ENCODE measurements at places on chromosomes 12 and 14. TPM values are rescaled to one million over a fixed set of nuclear protein-coding genes. Genes with fewer than 3 reads are reported as not detected.

GRCh38 chr12:5758347-5758746, 186.7 kb downstream of the ANO2 start:
- DNase-seq = no peak

DNA sequence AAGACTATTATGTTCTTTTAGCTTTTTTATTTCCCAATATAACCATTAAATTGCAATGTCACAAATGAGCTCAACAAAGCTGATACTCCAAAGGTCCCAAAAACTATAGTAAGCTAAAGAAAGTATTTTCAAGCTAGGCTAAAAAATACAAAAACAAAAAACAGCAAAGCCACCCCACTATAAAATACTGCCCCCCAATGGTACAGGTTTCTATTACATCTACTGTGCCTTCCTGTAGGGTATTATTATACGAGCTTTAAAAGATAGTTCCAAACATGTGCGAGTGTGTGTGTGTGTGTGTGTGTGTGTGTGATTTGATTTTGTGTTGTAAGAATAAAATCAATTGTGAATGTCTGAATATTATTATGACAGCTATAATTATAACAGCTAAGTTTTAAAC, 1.1 kb downstream of the IFNG start:
- DNase-seq = no peak

DNA sequence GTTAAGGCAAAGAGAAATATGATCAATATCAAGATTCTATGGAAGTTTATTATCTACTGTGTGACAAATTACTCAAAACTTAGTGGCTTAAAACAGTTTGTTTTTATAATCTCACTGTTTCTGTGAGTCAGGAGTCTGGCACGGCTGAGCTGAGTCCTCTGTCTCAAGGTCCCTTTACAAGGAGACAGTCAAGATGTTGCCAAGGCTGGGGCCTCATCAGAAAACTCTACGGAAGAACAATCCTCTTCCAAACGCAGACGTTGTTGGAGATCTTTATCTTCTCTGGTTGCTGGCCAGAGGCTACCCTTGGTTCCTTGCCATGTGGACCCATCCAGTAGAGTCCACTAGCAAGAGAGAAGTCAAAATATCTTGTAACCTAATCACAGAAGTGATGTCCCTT, 100.6 kb upstream of the CCND2 start:
- no peak for DNase-seq

- DNase-seq = no peak
Measured at GRCh38 chr14:23175823-23176222, 7.6 kb downstream of the SLC7A8 start.

KRT6C gene
- total RNA-seq = not detected

GRCh38 chr14:94355191-94355794, 32.2 kb upstream of the SERPINA6 start:
- DNase-seq = peak; percentile 75

DNA sequence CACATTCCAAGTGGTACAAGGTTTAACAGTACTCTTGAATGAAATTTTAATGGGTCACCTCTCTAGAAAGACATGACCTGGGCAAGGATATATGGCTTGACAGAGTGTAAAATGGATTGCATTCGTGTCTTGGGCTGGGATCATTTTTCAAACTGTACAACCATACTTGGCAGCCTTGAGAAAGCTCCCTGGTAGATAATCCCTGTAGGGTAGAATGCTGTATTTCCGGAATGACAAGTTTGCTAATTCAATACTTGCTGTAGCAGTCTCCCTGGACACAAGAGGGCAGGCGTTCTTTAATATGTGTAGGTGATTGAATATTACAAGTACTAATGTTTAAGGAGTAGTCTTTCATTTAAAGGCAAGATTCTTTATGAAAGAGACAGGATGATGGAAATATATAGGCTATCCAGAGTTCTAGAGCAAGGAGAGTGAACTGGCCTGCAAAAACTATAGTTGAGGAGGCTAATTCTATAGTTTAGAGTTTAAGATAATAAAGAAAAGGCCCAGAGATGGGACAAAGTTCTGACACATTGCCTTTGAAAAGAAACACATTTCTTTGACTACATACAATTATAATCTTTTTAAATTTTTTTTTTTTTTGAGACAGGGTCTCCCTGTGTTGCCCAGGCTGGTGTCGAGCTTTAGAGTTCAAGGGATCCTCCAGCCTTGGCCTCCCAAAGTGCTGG, 53.4 kb downstream of the PLBD1 start:
- no peak for DNase-seq

LRRC10 gene
- not detected for total RNA-seq

- DNase-seq = no peak
Measured at GRCh38 chr12:94070520-94070919, 77.9 kb upstream of the PLXNC1 start.

GRCh38 chr12:116045150-116045549, 232.3 kb downstream of the MED13L start:
- no peak for DNase-seq

BCL2L14 gene
- total RNA-seq = not detected

MMP14 gene
- 518 TPM for total RNA-seq

DNA sequence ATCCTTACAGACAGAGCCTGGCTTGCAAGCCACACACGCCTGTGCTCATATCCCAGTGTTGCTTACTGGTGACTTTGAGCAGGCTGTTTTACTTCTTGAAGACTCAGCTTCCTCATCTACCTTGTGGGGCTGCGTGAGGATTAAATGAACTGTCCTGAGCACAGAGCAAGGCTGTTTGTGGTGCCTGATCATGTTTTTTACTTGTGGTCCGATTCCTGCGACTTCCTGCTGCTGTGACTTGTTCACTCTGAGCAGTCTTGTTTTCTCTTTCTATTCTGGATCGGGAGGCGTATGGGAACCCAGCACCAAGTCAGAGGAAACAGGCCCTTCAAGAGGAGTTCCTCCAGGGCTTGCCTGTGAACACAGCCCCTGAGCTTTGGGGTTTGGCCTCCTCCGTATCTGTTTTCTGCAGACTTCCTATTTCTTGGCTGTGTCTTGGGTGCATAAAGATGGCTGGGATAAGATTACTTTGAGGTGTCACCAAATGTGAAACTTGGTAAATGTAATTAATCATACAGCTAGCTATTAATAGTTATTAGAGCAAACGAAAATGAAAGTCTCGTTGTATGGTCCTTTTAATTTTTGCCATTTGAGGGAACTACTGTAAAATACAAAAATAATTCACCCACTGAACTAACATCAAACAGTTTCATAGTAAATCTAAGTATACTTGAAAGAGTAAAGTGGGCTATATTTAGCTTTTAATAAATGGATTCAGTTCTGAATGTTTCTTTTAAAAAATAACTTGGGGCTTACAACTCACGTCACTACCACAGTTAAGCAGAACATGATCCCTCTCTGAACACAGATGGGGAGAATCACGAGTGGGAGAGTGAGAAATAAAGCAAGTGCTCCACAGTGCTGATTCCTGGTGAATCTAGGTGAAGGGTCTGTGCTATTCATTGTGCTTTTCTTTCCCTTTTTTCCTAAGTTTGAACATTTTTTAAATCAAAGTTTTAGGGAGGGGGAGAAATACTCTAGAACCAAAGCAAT, 251.5 kb downstream of the FOXN3 start:
- no peak for DNase-seq

GRCh38 chr12:39199351-39199750, 243.6 kb downstream of the KIF21A start:
- no peak for DNase-seq

DNA sequence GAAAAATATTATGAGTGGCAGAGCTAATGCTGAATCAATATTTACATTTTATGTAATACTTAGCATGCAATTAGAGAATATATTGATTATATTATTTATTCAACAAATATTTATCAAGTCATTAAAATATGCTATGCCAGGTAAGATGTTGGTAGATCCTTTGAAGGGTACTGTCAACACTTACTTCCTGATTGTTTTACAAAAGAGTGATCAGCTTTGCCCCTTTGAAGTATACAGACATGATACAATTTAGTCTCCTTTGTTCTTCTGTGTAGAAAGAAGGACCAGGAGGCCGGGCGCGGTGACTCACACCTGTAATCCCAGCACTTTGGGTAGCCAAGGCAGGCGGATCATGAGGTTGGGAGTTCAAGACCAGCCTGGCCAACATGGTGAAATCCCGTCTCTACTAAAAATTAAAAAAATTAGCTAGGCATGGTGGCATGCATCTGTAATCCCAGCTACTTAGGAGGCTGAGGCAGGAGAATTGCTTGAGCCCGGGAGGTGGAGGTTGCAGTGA, 73.9 kb upstream of the IFNG-AS1 start:
- no peak for DNase-seq

GRCh38 chr12:80441921-80442320, 2.1 kb upstream of the PTPRQ start:
- no peak for DNase-seq

DNA sequence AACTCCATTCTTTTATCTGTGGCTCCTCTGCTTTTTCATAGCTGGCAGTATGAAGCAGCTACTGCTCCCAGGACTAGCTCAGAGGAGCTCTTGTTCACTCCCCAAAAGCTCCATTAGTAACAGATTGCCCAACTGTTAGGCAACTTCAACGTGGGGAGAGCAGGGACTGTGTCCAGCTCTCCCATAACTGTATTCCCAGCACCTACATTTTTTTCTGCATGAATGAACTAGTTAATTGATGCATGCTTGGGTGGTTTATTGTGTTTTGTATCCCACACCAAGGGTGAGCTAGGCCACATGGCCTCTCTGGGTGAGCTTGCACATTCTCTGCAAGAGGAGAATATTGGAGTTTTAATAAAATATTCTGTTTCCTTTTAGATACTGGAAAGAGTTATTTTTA, 15.2 kb downstream of the STON2 start:
- DNase-seq = no peak

- DNase-seq = no peak
Measured at GRCh38 chr12:73465106-73465505, 1072.5 kb upstream of the ATXN7L3B start.

- no peak for DNase-seq
Measured at GRCh38 chr12:6826734-6827436, 1.3 kb upstream of the P3H3 start.

CLEC1B gene
- total RNA-seq = not detected

DNA sequence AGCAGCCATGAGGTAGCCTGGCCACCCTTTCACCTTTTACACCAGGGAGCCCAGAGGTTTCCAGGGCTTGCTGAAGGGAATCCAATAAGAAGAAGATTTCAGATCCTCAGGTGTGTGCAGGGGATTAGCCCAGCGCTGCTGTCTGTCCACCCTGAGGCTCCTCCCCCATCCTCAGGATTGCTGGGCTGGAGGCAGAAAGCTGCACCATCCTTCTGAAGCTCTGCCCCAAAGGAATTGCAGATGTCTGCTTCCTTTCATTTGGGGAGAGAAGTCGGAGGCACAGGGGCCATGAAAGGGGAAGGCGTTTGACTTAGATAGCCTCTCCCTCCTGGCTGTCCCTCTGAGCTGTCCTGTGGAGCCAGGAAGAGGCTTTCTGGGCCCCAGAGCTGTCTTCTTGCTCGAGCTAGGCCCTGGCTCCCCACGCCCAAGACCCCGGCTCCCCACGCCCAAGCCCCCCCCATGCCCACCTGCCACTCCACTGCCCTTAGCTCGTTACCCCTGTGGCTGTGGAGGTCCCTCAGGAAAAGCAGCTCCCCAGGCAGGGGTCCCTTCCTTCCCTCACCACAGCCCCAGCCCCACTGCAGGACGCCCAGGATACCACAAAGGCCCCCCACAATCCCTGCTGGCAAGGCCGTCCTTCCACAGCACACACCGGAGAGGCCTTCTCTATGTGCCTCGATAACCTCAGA, 359.0 kb downstream of the CACNA1C start:
- DNase-seq = no peak

TAS2R8 gene
- 0.50 TPM for total RNA-seq

DNA sequence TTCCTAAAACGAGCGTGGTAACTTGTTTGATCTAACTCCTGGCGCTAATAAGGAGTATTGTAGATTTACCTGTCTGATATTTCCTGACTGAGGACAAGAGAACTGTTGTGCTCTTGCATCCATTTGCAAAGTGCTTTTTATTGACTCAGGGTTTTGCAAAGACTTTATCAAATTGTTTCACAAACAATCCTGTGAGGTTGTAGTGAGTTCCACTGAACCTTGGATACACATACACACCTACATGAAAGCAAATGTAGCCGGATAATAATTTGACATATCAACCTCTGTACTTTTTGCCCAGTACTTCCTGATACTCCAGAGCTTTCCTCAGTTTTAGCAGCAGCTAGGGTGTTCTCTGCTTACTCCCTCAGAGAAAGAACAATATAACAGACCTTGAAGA, 6.7 kb upstream of the PTGER2 start:
- DNase-seq = no peak

POLR3B gene
- 8.4 TPM for total RNA-seq

GRCh38 chr12:100899301-100899700, 104.7 kb downstream of the ANO4 start:
- no peak for DNase-seq

SMCO2 gene
- not detected for total RNA-seq

DNA sequence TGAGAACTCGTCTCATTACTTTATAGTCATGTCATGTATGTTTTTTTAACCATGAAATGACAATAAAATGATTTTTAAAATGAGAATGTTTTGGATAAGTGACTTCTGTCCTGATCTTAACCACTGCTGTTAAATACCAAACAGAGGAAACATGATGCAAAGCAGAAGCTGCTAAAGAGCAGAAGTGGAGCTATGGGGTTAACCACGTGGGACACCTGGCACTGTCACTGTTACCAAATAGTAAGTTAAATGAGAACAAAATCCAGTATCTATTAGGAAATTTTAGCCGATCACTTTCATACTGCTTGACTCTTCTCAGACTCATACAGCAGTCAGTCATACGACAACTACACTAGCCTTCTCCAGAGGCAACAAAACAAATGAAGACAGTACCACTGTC, 82.4 kb downstream of the SCAF11 start:
- no peak for DNase-seq

KLHL33 gene
- total RNA-seq = 0.05 TPM

- no peak for DNase-seq
Measured at GRCh38 chr14:36502558-36503508, 17.2 kb downstream of the NKX2-1 start.

Measured in osteocyte (in vitro differentiated cells).